ENCODE measurements at places on chromosomes 4 and X. TPM values are rescaled to one million over a fixed set of nuclear protein-coding genes. Genes with fewer than 3 reads are reported as not detected.

DNA sequence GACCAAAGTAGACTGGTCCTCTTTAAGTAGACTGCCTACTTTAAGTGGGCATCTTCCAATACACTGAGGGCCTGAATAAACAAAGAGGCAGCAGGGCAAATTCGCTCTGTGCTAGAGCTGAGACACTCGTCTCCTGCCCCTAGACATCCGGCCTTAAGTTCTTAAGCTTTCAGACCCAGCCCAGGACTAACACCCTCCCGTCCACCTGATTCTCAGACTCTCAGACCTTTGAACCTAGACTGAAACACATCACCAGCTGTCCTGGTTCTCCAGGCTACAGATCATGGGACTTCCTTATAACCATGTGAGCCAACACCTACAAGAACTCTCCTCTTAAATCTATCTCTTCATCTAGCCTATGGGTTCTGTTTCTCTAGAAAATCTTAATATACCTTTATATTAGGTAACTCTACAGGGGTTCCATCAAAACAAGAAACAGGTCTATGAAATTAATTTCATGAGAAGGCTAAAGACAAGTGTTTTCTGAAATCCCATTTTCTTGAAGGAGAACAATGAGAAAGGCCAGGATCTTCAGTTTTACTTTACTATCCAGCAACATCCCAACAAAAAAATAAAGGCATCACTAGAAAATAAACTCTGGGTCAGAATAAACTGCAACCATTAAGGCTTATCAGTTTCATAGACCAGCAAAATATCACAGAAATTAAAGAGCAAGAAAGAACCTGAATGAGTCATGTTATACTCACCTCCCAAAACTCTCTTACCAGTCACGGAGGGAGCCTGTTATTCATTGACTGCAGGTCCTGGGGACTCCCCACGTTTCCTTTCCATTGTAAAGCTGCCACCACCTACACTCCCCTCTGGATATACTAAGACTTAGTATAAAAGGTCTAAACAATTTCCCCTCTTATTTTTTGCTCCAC, 14.8 kb downstream of the ADGRA3 start:
- DNase-seq = no peak

DNA sequence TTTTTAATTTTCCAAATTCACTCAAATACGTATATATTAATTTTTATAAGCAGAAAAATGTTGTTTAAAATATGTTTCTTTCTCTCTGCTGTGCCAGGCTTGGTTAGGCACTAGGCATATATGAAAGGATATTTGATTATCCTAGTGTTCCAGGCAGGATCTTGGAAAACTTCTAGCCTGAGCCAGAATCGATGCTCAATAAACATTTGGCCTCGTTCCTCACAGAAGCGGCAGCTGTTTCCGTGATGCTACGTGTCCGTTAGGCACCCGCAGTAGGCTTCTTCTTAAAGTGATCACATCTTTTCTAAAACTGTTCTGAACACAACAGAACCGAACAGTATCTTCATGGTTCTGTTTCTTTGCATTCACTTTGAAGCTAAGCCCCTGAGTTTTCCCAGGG, 50.1 kb upstream of the CRMP1 start:
- DNase-seq = no peak

- DNase-seq = no peak
These were observed 196.3 kb upstream of the MAB21L2 start for GRCh38 chr4:150385606-150386005.

- DNase-seq = no peak
These were observed 54.6 kb downstream of the C4orf50 start for GRCh38 chr4:5963611-5964010.

DNA sequence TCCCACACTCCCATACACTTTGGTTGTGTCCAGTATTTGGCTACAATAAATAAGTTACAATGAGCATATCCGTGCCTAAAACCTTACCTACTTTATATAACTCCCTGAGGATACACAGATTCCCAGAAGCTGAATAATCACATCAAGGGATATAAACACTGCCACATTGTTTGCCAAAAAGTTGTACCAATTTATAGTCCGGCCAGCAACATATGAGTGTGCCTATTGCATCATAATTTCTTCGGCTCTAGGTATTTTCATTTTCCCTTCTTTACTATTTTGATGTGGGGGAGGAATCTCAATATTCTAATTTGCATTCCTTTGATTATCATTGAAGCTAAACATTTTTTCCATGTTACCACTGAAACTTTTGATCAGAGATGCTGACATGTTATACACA, 146.4 kb downstream of the PCDH19 start:
- no peak for DNase-seq

DNA sequence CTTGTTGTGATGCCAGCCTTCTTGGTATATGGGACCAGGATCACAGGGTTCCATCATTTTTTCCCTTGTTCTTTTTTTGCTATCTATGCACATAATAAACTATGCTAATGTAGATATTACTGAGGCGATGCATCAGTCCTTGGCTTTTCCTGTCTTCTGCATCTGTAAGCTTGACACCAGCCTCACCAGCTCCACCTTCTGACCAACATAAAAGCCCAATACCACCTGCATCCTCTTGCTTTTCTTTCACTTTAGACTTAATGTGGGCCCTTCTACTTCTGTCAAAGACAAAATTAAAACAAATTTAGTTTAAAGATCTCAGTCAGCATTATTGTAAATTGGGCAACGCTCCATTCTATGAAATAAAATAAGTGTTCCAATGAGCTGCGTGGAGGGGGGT, 1718.8 kb upstream of the PCDH10 start:
- no peak for DNase-seq

GRCh38 chr4:102734591-102735385, 26.0 kb downstream of the MANBA start:
- no peak for DNase-seq

- DNase-seq = no peak
These were observed 183.5 kb upstream of the GPC4 start for GRCh38 chrX:133598601-133599335.

- no peak for DNase-seq
These were observed 17.8 kb downstream of the WDR1 start for GRCh38 chr4:10098780-10099160.

DNA sequence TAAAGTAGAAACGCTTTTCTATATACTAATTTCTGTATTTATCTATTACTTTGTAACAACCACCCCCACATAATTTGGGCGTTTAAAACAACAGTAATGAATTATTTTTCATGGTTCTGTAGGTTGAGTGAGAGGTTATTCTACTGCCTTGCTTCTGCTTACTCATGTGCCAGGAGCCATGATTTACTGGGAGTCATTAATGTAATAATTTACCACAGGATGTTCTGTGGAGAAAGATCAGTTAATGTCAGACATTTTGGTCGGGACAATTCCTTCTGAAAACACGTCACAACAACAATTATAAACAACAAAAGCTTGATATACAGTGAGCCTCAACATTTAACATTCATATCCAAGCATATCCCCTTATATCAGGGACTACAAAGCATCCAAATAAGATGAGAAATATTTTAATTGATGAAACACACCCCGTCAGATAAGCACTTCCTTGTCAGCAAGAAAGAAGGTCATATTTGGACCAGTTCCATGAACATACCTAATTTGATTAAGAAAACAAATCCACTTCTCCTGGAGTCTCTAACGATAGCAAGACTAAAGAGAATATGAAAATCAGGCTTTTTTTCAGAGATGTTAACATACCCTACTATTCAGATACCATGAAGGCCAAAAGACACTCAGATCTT, 238.5 kb downstream of the PRDM5 start:
- DNase-seq = no peak

GRCh38 chr4:96356591-96357370, 516.9 kb downstream of the PDHA2 start:
- DNase-seq = no peak

DNA sequence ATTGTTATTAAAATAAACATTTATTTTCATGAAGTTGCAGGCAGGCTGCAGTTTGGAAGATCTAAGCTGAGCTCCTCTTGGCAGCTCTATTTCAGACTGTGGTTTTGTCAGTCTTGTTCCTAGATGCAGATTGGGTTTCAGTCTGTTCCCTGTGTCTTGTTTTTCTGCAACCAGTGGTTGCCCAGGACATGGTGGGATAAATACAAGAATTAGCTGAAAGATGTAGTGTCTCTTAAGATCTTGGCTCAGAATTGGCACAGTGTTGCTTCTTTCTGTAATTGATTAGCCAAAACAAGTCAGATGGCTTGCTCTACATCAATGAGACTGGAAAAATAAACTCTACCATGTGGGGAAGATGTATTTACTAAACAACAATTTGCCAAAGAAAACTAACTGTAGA, 283.0 kb upstream of the BOD1L1 start:
- no peak for DNase-seq

GRCh38 chr4:134219043-134219442, 17.5 kb upstream of the PABPC4L start:
- DNase-seq = no peak

- DNase-seq = no peak
These were observed 68.3 kb downstream of the AFAP1 start for GRCh38 chr4:7871356-7871755.

GRCh38 chrX:123175366-123176122, 8.5 kb upstream of the GRIA3 start:
- DNase-seq = no peak

GRCh38 chr4:84479663-84480062, 19.4 kb downstream of the NKX6-1 start:
- DNase-seq = no peak

DNA sequence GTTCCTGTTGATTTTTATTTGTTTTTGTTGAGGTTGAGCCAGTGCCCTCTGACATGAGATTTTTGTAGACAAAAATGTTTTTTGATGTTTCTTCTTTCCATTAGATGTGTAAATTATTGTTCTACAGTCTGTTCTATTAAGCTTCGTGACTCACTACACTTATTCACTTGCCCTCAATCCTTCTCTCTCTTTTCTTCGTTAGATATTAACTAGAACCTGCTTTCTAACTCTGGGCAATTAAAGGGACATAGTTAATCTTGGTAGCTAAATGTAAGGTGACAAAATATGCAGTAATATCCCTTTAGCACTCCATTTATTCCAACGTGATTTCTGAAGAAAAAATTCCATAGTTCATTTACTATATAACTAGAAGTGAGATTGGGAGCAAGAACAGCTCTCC, 333.9 kb downstream of the PDHA2 start:
- DNase-seq = no peak

DNA sequence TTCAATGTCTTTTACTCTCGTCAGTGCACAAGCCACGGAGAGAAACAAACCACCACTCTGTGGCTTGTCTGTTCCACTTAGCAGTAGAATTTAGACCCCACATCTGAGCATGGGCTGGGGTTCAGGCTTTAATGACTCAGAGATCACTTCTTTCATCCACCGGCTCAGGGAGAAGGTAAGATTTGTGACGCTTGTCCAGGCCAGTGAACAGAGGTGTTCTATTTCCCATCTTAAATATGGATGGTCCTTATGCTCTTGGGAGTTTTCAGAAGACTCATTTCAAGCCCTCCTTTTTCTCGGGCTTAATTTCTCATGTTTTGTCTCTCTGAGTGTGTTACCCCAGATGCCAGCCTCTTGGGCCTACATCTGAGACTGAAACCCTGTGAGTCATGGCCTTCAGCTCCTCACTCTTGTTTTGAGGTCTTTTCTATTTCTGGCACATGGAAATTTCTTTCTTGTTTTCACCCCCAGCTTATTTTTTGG, 127.4 kb upstream of the SFRP2 start:
- no peak for DNase-seq

- DNase-seq = no peak
These were observed 12.2 kb downstream of the SH3BP2 start for GRCh38 chr4:2804973-2805501.

- DNase-seq = no peak
These were observed 239.7 kb upstream of the PGRMC2 start for GRCh38 chr4:128527351-128527750.

- no peak for DNase-seq
These were observed 222.3 kb downstream of the FAM47A start for GRCh38 chrX:33909836-33910235.

- DNase-seq = no peak
These were observed 30.3 kb downstream of the COPS4 start for GRCh38 chr4:83065266-83065665.

GRCh38 chr4:4867375-4868039, 8.0 kb downstream of the MSX1 start:
- DNase-seq = no peak

GRCh38 chr4:148090029-148090428, 352.2 kb downstream of the NR3C2 start:
- DNase-seq = no peak

- no peak for DNase-seq
These were observed 110.5 kb downstream of the APOOL start for GRCh38 chrX:85114171-85114570.

- no peak for DNase-seq
These were observed 2.6 kb downstream of the UVSSA start for GRCh38 chr4:1349359-1350168.

DNA sequence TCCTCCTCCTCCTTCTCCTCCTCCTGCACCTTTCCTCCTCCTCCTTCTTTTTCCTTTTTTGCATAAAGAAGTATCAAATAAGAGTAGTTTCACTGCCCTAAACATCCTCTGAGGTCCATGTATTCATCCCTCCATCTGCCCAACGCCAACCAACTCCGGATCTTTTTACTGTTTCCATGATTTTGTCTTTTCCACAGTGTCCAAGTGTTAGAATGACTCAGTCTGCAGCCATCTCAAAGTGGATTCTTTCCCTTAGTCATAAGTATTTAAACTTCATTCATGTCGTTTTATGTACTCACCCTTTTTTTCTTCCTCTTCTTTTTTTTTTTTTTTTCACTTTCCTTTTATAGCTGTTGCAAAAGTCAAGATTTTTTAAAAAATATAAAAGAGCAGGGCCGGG, 12.9 kb downstream of the CSF2RA start:
- DNase-seq = no peak

- no peak for DNase-seq
These were observed 169.9 kb downstream of the AASDH start for GRCh38 chr4:56217343-56217890.

- no peak for DNase-seq
These were observed 1.1 kb downstream of the ABLIM2 start for GRCh38 chr4:8157496-8157895.

The SLC25A31 gene
- not detected for total RNA-seq

The TEX11 gene
- not detected for total RNA-seq

The FMR1NB gene
- not detected for total RNA-seq

The YY2 gene
- 3.1 TPM for total RNA-seq

The L1CAM gene
- total RNA-seq = 3.8 TPM

The GJB1 gene
- total RNA-seq = 4.1 TPM

The SPANXC gene
- not detected for total RNA-seq

The FABP2 gene
- not detected for total RNA-seq

The LRIT3 gene
- 0.65 TPM for total RNA-seq

The FAT4 gene
- total RNA-seq = 9.8 TPM

The UNC5C gene
- 6.2 TPM for total RNA-seq

The ZNF732 gene
- total RNA-seq = 0.44 TPM

The MTNR1A gene
- total RNA-seq = not detected
